ENCODE measurements at places on chromosomes 3 and 15. TPM values are rescaled to one million over a fixed set of nuclear protein-coding genes. Genes with fewer than 3 reads are reported as not detected.

DNA sequence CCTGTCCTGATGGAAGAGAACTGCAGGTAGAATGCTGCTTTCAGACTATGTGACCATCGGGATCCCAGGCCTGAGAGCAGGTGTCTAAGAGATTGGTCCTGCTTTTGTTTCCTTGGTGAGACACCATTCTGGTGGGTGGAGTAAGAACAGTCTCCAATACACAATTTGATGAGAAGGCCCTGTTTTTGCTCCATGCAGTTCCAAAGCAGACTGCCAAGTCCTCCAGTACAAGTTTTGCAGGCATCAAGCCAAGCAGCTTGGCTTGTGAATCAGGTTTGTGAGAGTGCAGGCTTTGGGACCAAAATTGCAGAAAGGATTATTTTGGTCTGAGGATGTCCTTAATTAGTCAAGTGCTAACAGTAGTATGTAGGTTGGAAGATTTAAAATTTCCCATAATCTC lies 381.6 kb downstream of the FOXP1 start:
- no peak for DNase-seq

DNA sequence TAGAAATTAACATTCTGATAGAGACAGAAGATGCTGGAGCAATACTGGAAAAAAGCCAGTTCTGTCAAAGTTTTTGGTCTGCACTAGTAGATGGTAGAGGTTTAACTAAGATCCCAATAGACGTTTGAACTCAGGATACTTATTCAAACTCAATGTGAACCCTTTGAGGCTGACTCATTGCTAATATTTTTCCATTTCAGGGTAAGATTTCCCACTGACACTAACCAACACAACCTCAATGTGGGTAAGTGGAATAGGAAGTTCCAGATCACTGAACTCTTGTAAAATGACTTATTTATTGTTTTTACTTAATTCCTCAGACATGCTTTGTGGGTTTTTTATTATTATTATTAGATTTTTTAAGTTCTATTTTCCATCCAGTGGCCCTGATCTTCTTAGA lies 1024.8 kb downstream of the EPHA3 start:
- peak; percentile 3 for DNase-seq

GRCh38 chr3:94587291-94587690 lies 524.4 kb downstream of the NSUN3 start:
- no peak for DNase-seq

- no peak for DNase-seq
Measured at GRCh38 chr3:179630753-179631451, 21.9 kb upstream of the USP13 start.

- DNase-seq, result peak; percentile 9
Measured at GRCh38 chr15:36959746-36960145, 140.6 kb downstream of the MEIS2 start.

DNA sequence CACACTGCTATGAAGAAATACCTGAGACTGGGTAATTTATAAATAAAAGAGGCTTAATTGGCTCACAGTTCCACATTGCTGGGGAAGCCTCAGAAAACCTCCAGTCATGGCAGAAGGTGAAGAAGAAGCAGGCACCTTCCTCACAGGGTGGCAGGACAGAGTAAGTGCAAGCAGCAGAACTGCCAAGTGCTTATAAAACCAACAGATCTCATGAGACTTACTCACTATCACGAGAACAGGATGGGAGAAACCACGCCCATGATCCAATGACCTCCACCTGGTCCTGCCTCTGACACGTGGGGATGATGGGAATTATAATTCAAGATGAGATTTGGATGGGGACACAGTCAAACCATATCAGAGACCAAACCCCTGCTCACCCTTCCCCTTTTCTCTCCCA lies 75.0 kb downstream of the TRIM69 start:
- DNase-seq, result no peak

DNA sequence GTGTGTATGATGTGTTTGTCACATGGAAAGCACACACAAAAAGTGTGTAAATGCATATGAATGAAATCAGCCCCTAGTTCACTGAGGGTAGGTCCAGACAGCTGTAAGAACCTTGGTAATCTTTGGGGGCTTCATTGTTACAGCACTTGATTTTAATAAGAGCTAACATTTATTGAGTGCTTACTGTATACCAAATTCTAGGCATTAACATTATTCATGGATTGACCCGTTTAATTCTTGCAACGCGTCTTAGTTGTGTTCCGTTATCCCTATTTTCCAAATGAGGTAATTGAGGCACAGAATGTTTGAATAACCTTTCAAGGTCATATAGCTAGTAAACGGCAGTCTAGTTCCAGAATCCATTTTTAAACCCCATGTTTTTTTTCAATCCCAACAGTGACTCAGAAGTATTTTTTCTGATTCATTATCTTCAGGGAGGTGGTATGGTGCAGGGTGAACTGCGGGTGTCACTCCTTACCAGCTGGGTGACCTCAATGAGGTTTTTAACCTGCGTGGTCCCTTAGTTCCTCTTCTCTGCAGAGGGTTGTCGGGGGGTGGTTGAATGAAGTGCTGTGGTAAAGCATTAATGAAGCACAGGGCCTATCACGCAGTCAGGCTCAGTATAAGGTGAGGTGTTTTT lies 14.2 kb downstream of the RAB8B start:
- DNase-seq, result no peak

DNA sequence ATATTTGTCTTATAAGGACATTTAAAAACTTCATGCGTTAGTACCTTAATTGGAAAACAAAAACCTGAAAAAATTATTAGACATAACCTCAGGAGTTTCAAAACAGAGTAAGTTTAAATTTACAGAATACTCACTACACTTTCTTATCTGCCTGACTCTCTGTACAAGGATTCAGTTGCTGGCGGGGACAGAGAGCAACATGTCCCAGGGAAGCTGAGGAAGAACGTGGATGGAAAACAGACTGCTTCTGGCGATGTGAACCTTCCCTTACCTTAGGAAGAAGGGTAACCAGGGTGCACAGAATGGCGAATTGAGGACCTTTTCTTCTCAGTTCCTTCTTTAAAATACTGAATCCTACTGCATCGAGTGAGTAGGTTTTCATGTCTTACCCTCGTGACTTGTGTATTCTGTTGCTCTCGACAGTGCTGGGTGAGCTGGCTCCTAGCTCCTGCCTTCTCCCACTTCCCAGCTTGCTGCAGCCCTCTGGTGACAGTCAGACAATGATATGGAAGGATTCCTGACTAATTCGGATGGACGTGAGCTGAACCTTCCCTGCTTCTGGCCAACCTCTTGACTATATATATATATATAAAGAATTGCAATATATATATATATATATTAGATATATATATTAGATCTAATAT lies 178.2 kb downstream of the PDZRN3 start:
- DNase-seq, result no peak

DNA sequence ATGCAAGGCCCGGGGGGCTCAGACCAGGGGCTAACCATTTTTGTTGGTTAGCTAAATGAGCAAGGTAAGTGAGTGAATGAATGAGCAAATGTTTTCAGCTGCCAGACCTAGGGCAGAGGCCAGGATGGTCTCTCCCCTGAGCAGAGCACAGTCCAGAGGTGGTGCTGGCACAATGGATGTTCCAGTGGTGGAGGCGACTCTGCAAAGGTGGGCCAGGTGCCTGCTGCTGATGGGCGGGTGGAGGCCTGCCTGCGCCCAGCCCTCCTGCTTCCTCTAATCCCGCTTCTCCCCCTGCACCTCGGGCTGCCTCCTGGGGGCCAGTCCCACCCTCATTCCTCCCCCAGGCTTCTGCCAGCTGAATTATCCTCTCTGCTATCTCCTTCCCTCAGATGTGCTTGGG lies 112.8 kb downstream of the WNT7A start:
- DNase-seq, result no peak

DNA sequence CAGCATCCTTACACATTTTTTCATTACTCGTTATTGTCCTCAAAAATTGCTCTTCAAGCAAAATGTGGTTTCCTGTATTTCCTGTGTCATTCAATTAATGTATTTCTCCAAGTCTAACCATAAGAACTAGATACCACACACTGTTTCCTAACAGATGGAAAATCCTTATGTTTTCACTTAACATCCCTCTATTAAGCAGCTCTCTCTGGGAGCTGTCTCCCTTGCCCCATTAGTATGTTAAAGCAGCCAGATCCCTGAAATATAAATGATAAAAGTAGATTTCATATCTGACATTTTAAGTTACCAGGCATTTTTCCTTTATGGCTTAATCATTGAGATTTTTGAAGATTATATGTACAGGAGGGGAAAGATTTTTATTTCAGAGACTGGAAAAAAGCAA lies 15.9 kb downstream of the PFN2 start:
- DNase-seq, result no peak

DNA sequence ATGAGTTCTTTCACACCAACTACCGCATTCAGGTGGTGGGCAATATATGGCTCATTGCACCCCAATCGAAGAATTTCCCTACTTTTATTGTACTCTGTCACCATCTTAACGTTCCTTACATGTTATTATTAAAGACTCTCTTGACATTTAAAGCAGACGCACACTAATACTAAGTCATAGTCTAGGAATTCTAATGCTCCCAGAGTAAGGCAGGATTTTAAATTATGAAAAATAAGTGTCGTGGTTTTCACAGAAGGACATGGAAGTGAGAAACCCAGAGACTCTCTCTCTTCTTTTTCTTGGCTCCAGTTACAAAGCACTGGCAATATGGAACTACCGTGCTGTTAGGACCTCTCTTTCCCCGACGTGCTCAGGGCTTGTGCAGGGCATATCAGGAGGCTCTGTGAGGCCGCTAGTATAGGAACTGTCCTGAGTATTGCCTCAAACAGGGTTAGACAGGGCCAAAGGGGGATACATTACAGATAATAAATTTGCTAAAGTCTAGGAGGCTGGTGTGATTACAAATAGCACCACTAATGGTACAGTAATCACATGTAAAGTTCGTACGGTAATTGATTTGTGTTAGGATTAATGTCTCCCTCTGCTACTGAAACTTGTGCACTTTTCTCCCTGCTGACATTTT lies 590.8 kb downstream of the FOXP1 start:
- DNase-seq, result no peak

DNA sequence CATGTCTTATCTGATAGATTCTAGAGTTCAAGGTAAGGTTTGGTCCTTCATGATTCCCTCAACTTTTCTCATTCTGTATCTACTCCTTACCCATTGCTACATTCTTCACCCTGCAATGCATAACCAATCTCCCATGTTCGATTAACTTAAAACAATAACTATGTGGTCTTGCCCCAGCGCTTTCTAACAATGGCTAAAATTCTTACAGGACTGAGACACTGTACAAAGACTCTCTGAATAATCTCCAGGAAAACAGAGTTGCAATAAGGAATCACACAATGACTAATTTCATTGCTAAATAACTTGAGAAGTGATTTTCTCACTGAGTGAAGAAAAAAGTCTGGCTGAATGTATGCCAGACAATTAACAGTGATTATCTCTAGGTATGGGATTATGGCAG lies 69.6 kb upstream of the FAM174B start:
- DNase-seq, result peak; percentile 42

- no peak for DNase-seq
Measured at GRCh38 chr3:8667463-8668091, 23.0 kb upstream of the SSUH2 start.

DNA sequence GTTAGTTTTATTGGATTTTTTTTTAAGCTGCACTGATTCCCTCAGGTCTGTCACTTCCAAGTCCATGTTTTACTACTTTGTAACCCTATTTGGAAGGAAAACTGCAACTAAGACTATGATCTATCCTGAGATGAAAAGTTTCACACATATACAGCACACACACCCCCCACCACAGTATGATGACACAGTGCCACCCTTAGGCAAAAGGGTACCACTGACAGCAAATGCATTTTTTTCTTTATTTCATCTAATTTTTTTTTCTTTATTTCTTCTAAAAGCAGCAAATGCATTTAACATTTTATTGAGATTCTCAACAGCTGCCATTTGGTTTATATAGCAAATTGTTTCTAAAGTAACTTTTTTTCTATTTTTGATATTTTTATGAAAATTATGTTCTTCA lies 21.2 kb downstream of the NGRN start:
- peak; percentile 37 for DNase-seq

DNA sequence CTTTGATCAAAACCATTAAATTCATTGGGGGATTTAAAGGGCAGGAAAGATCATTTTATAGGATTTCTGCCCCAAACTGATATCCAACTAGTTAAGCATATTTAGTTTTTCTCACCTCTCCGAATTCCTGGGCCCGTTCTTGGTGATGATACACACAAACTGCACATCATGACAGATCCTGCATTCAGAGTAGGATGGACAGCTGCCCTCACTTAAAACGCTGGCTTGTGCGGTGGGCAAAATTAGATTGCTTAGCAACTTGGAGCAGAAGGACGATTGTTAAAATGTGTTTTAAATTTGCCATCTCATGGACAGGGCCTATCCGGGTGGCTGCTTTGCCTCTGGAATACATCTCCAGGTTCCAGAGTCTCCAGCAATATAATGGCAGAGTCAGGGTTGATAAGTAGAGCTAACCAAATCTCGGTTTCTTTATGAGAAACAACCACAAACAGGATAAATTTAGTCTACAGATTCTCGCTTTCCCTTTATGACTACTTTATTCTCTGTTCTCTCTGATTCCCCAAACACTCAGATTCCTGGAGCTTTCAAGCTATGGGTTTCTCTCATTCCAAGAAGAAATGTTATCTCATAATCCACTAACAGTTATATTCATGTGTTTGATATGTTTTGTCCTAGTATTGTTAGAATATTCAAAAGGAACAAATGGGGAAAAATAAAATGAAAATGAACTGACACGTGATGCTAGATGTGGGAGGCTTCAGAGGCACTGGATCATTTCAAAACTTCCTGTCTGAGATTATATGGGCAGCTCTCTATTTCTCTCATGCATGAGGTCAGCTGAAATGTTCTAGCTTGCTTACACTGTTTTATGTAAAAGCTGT lies 1014.1 kb upstream of the SEMA6D start:
- DNase-seq, result no peak

DNA sequence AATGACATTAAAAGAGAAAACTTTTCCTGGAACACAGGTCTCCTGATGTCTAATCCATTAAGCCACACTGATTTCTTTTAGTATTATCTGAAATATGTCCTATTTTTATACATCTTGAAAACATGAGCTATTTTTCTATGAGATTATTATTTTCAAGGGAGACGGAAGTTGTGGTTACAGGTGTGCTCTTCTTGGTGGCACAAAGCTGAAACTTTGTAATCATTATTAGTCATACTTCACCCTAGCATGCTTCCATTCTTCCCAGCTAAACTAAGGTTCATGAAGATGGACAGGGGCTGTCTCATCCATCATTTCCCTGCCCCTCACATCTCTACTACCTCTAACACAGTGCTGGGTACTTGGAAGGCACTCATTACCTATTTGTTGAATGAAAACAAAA lies 85.6 kb upstream of the POU1F1 start:
- DNase-seq, result no peak

The FANCD2OS gene
- not detected for total RNA-seq

The KLHL40 gene
- total RNA-seq, result not detected

The FES gene
- total RNA-seq, result not detected

The CCDC13 gene
- total RNA-seq, result not detected

The APOD gene
- total RNA-seq, result not detected

The IFT80 gene
- total RNA-seq, result 43.1 TPM

The TMCO5A gene
- total RNA-seq, result not detected

The CA12 gene
- total RNA-seq, result 194 TPM

The DOCK3 gene
- total RNA-seq, result 0.26 TPM

The ZIC4 gene
- not detected for total RNA-seq

The SERPINI2 gene
- not detected for total RNA-seq

The CLDN18 gene
- not detected for total RNA-seq

Measured in Caki2 (cell line).